ENCODE measurements at places on chromosomes 1 and 21.

- no peak for DNase-seq
Measured at GRCh38 chr1:151606384-151606783, 5.5 kb upstream of the SNX27 start.

DNA sequence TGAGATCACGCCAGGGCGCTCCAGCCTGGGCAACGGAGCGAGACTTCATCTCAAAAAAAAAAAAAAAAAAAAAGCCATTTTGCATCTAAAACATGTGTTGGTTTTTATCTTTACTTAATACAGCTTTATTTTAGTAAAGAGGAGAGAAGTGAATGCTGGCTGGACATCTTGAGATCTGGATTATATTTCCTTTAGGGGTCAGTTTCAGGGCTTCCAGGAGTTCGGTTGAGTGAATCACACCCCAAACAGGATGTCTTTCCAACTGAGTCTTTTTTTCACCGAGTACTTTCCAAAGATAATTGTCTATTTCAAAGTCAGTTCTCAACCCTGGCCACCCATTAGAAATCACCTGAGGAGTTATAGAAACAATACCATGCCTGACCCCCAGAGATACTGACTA lies 16.6 kb upstream of the IPP start:
- DNase-seq: no peak

DNA sequence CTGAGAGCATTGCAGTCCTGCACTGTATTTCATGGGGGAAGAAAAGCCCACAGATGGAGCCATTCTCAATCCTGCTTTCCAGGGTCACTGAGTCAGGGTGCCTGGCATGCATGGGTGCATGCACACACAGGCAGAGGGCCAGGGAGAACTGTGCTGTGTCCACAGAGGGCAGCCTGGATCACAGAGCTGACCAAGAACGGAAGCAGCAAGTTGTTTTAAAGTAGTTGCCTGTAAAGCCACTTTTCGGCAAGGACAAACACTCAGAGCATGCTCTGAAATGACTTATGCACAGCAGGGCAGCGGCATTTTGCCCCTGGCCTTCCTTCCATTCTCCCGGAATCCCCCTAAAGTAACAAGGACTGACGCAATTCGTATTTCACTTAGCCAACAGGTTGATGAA lies 3.6 kb downstream of the ERG start:
- DNase-seq: no peak

DNA sequence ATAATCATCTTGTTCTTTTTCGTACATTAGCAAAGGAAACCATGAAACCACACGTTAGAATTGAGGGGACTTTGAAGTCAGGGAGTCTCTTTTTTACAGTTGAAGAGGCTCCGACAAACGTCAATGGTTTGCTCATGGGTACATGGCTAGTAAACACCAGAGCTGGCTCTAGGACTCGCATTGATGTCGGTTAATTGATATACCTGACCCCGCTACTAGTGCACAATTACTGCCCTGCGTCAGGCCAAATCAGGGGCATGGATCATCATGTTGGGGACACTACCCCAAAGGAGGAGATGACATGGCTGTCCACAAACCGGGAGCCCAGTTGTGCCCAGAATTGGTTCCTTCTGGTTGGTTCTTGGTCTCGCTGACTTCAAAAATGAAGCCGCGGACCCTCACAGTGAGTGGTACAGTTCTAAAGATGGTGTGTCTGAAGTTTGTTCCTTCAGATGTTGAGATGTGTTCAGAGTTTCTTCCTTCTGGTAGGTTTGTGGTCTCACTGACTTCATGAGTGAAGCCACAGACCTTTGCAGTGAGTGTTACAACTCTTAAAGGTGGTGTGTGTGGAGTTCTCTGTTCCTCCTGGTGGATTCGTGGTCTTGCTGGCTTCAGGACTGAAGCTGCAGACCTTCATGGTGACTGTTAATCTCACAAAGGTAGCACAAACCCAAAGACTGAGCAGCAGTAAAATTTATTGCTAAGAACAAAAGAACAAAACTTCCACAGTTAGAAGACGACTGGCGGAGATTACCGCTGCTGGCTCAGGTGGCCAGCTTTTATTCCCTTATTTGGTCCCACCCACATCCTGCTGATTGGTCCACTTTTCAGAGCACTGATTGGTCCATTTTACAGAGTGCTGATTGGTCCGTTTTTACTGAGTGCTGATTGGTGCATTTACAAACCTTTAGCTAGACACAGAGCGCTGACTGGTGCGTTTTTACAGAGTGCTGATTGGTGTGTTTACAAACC lies 126.9 kb upstream of the ERRFI1 start:
- DNase-seq: no peak

- DNase-seq: no peak
Measured at GRCh38 chr1:91891454-91891853, 5.5 kb upstream of the TGFBR3 start.

GRCh38 chr1:183227422-183228346 lies 41.6 kb downstream of the LAMC2 start:
- peak; percentile 8 for DNase-seq

- DNase-seq: no peak
Measured at GRCh38 chr1:24899581-24900485, 30.2 kb downstream of the RUNX3 start.

GRCh38 chr1:17744666-17745478 lies 10.3 kb upstream of the ACTL8 start:
- DNase-seq: no peak

GRCh38 chr21:41874611-41875010 lies 4.5 kb downstream of the PRDM15 start:
- no peak for DNase-seq

DNA sequence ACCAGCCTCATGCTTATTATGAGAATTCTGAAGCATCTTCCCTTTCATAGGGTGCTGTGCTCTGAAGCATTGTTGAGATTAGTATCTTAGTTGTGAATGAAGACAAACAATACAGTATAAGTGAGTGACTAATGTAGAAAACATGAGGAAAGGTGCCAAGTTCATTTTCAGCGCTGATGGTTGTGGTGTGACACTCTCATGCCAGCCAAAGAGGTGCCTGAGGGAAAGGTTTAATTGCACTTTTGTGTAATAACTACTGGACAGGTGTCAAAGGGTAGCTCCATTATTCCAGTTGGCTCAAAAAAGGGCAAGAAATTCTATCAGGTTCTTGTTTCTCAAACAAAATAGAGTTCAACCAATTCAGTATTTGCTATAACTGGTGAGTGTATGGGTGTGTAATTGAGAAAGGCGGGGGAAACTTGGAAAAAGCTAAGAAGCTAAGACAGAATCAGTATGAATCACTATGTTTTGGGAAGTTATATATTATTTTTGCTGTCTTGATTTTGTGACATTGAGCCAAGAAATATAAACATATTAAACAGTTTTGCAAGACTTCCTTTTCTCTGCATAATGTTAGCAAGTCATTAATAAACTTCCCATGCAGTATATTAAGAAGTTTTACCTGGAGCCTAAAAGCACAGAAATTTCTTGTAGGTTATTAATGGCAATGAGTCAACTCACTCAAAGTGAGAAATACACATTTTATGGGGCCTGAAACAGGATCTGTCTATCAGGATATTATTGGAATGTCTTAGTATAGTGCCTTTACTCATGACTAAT lies 31.8 kb downstream of the KCNK2 start:
- DNase-seq: no peak

- no peak for DNase-seq
Measured at GRCh38 chr1:157782931-157783330, 6.0 kb upstream of the FCRL2 start.

GRCh38 chr1:10516925-10517676 lies 42.4 kb downstream of the PEX14 start:
- DNase-seq: no peak

DNA sequence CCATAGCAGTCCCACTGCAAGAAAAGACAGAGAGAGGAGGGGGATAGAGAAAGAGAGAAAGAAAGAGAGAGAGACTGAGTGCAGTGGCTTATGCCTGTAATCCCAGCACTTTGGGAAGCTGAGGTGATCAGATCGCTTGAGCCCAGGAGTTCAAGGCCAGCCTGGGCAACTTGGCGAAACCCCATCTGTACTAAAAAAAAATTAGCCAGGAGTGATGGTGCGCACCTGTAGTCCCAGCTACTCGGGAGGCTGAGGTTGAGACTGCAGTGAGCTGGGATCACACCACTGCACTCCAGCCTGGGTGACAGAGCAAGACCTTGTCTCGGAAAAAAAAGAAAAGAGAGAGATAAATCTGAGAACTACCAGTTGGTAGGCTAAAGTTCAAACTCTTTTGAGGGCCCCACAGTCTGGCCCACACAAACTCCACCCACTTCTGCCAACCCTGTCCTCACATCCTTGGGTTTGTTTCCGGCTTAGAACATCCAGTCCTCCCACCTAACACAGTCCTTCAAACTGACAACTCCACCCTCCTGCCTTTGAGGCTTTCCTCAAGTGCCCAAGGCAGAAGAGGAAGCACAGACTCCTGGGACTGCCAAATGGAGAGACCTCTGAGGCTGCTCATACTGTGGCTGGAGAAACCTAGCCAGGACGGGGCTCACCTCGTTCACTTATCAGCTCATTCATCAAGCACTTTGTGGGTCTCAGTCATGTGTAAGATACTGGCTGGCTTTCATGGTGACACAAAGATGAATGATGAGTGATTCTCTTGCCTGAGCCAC lies 20.1 kb downstream of the TFAP2E start:
- DNase-seq: no peak

GRCh38 chr1:18948048-18948912 lies 8.2 kb downstream of the IFFO2 start:
- DNase-seq: peak; percentile 21

GRCh38 chr21:41501919-41502318 lies 6.0 kb downstream of the TMPRSS2 start:
- DNase-seq: no peak

GRCh38 chr1:174761901-174762585 lies 237.7 kb upstream of the CACYBP start:
- no peak for DNase-seq

DNA sequence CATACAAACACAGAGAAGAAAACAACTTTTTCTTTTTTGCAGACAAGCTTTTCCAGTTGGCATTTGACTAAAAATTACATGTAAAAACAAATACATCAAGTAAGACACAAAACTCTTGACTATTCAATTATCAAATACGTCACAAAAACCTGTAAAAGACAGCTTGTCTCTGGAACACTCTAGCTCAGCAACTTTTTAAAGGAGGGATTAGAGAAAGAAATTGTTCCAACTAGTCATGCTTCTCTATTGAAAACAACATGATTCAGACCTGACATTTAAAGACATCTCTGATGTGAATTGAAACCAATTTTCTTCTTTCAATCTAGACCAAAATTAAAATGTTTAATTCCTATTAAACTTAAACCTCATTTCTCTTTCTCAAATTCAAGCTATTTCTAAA lies 30.3 kb downstream of the SMYD3 start:
- no peak for DNase-seq

- DNase-seq: no peak
Measured at GRCh38 chr1:53543778-53544695, 84.8 kb downstream of the DMRTB1 start.

DNA sequence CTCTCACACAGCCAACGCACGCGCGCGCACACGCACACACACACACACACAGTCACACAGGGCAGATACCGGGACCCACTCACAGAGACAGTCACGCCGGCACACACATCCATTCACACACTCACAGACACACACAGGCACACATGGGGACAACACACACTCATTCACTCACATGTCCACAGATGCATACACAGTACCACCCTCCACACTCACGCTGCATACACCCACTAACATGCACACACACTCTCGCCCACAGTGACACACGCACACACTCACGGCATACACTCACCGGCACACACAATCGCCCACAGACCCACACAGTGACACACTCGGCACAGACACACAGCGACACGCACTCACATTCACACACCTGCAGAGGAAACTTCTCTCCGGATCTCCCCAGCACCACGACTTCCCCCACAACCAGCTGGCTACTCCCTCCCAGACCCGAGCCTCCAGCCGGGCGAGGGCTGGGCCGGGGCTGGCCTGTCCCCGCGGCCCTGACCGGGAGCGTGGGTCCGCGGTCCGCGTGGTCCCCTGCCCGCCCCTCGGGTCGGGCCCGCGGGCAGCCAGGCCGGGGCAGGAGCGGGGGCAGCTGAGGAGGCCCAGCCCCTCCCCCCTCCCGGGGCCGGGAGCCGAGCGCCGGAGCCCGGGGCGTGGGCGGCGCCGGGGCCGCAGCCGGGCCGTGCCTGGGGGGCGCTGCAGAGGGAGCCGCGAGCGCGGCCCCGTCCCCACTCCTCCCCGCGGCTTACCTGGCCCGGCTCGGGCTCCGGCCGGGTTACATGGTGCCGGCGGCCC lies 552 bp downstream of the DLGAP3 start:
- no peak for DNase-seq

- DNase-seq: no peak
Measured at GRCh38 chr1:188557053-188557452, 1728.3 kb downstream of the PLA2G4A start.

DNA sequence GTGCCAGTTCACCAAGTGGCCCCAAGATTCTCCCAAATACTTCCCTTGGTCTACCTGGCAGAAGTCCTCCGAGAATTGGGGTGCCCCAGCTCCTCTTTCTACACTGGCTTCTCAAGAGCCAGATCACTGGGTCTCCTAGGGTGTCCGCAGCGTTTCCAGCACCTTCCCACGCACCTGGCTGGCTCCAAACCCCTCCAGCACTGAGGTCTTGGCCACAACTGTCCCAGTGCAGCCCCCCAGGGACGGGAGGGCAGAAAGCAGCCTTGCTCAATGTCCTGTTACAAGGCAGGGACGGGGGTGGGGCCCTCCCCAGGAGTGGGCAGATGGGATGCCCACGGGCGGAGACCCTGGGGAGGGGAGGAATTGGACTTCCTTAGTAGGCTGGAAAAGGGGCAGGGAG lies 1.1 kb downstream of the ECE1 start:
- DNase-seq: no peak

- DNase-seq: no peak
Measured at GRCh38 chr1:54594463-54594862, 28.9 kb downstream of the FAM151A start.

DNA sequence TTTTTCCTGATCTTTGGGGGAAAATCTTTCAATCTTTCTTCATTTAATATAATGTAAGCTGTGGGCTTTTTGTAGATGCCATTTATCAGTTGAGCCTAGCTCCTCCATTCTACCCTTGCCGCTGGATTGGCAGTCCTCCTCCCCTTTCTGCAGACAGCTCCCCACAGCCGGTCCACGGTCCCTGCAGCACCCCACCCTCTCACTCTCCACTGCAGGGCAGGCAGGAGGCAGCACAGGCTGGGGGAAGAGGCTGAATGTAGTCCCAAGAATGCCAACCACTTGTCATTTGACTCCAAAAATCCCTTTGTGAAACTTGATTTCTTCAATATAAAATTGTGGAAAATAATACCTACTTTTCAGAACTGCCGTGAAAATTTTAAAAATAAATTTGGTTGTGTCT lies 96.7 kb downstream of the SYT2 start:
- DNase-seq: no peak

- DNase-seq: no peak
Measured at GRCh38 chr1:202952818-202953217, 5.3 kb downstream of the ADIPOR1 start.

DNA sequence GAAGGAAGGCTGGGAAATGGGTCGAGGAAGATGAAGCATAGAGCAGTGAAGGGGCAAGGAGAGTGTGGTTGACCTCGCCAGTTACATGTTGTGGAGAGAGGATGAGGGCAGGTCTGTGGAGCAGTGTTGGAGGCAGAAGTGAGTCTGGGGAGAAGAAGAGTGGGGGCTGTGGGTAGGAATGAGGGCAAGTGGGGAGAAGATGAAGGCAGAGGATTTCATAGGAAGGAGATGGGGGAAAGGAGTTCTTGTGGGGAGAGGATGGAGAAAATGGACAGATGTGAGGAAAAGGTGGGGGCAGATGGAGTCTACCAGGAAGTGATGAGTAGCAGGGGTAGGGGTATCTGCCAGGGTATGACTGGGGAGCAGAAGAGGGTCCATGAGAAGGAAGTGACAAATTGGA lies 3.6 kb downstream of the ARMH1 start:
- DNase-seq: no peak

GRCh38 chr1:170790651-170791071 lies 126.7 kb downstream of the PRRX1 start:
- no peak for DNase-seq

- no peak for DNase-seq
Measured at GRCh38 chr1:1171161-1171545, 2.5 kb upstream of the TTLL10 start.
